ENCODE measurements at places on chromosomes 5 and 9. TPM values are rescaled to one million over a fixed set of nuclear protein-coding genes. Genes with fewer than 3 reads are reported as not detected.

The ELOVL7 gene
- total RNA-seq: 0.71 TPM

The ANKH gene
- 83.7 TPM for total RNA-seq

The GCNT4 gene
- total RNA-seq: 1.6 TPM

The PRR7 gene
- total RNA-seq: 5.8 TPM

The IL9 gene
- not detected for total RNA-seq

The PRLR gene
- total RNA-seq: not detected

DNA sequence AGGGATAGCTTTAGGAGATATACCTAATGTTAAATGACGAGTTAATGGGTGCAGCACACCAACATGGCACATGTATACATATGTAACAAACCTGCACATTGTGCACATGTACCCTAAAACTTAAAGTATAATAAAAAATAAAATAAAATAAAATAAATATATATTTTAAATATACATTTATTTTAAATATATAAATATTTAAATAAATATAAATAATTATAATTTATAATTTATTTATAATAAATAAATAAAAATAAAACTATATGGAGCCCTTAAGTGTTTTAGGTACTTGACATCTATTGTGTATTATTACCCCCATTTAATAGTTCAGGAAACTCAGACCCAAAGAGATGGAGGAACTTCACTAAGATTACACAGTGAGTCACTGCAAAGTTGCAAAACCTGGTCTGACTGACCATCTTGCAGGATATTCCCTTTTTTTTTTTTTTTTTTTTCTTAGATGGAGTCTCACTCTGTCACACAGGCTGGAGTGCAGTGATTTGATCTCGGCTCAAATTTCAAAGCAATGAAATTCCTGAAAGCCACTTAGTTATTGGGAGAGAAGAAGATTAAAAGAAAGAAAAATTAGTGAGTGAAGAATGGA lies 5.8 kb upstream of the C5orf52 start:
- H3K27ac ChIP-seq: no peak overlapping the region
- H3K36me3 ChIP-seq: peaks cover 5% of the 10 kb centered on the region
- peaks cover 14% of the 10 kb centered on the region for H3K27me3 ChIP-seq
- H3K4me1 ChIP-seq: peaks cover 8% of the 10 kb centered on the region
- no peak overlapping the region for H3K4me3 ChIP-seq

DNA sequence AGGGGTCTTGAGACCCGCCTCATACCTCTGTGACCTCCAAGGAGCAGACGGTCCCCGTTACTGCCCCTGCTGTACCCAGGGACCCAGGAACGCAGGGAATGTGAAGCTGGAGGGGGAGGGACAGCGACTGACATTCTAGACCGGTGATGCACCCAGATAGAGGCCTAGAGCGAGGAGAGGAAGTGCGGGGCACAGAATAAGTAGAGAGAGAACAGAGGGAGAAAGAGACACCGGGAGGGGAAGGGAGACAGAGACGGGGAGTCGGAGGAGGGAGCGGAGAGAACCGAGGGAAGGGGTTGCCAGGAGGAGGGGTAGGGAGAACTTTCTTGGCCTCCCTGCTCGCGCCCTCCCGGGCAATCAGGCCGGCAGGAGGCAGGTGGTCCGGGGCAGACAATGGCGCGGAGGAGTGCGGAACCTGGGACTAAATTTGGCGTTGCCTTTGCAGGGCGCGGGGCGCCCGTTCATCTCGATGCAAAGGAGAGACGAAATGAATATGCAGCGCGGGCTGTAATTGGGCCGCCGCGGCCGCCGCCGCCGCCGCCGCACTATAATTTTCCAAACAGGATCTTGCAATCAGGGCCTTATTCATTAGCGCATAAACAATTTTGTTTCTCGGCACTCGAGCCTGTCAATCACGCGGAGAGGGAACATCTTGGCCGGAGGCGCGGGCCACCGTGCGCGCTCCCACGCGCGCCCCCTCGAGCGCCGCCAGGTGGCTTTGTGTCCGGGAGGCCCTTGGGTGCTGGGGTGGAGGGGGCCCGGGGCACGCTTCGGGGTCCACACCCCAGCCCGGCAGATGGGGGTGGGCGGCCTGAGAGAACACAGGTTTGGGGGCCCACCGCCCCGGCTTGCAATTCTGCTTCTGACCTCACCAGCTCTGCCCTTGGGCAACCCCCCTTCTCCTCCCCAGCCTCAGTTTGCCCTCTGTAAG lies 33.0 kb downstream of the NDUFA8 start:
- H3K4me3 ChIP-seq: peak overlapping the region; percentile 8
- DNase-seq: no peak
- H3K27ac ChIP-seq: no peak overlapping the region
- peaks cover 10% of the 10 kb centered on the region for H3K4me1 ChIP-seq
- peaks cover 25% of the 10 kb centered on the region for H3K27me3 ChIP-seq

- peaks cover 66% of the 10 kb centered on the region for H3K36me3 ChIP-seq
- no peak for DNase-seq
- peak overlapping the region; percentile 33 for H3K27ac ChIP-seq
- no peak overlapping the region for H3K4me3 ChIP-seq
- no peaks in the 10 kb centered on the region for H3K27me3 ChIP-seq
Measured at GRCh38 chr5:150022158-150022531, 21.6 kb downstream of the HMGXB3 start.

DNA sequence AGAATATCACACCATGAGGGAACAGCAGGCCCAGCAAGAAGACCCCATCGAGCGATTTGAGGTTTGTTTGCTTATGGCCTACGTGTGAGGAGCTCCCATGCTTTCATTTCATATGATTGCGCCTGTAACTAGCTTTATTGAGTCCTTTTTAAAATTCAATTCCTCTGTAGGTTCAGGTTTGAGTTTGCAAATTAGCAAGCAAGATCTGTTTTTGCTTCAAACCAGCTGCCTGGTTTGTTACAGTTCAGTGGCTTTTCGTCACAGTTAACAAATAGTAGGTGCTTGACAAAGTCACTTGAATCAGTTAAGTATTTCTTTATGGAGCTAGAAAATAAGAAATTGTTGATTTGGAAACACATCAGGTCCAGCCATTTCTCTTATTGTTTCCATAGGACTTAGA lies 56.3 kb downstream of the GPR21 start:
- H3K36me3 ChIP-seq: peaks cover 22% of the 10 kb centered on the region
- H3K4me3 ChIP-seq: no peak overlapping the region
- no peaks in the 10 kb centered on the region for H3K27me3 ChIP-seq
- no peak for DNase-seq
- H3K4me1 ChIP-seq: peaks cover 4% of the 10 kb centered on the region

DNA sequence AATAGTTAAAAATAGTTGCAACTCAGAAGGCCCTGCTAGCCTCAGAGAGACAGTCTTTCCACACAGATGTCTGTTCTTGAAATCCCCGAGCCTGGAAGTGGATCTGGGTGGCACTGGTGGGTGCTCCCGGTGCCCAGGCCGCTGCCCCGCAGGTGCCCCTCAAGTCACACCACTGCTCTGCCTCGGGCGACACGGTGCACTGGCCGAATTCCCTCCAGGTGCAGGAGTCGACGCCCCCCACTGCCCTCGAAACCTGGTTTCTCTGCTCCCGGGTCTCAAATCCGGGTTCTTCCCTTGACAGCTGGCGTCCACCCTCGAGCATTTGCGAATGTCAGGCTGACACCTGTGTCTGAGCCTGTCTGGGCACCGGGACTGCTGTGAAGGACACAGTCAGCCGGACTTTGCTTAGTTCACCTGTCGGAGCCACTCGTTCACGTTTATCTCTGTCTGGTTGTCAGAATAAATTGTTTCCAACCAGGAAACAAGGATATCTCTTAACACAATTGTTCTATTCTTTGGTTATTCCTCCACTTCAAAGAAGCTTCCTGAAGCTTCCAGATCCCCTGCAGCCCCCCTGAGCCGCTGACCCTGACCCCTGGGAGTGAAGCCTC lies 27.1 kb downstream of the SLC9A3 start:
- H3K36me3 ChIP-seq: no peaks in the 10 kb centered on the region
- H3K27ac ChIP-seq: no peak overlapping the region
- H3K27me3 ChIP-seq: no peaks in the 10 kb centered on the region
- H3K4me3 ChIP-seq: no peak overlapping the region
- no peak for DNase-seq
- no peaks in the 10 kb centered on the region for H3K4me1 ChIP-seq

DNA sequence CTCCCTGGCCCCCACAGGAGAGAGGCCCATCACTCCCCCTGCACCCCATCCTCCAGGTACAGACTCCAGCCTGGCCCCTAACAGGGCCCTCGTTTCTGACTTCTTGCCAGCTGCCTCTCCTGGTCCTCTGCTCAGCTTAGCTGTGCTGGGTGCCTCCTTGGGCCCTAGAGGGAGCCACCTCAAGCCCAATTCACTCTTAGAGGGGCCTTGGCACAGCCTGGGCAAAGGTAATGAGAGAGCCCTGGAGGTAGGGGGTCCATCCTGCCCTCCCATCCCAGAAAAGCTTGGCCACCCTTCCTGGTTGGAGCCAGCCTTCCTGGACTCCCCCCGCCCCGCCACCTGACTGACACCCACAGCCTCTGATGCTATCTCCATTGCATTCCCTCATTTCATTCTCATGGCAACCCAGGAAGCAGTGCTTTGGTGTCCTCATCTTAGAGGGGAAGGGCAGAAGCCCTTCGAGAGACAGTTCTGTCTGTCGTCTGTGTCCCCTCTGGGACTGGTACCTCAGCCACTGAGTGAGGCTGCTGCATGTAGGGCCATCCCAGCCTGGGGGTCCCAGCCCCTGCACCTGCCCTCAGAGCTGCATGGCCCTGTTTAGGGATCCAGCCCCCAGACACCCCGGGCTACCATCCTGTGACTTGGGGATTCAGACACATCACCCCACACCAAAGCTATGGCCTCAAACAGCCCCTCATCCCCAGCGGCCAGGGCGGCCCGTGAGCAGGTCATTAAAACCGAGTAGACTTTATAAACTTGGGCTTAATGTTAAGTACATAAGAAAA lies 95.5 kb downstream of the BARX1 start:
- no peak for DNase-seq
- no peak overlapping the region for H3K4me3 ChIP-seq
- H3K27me3 ChIP-seq: peaks cover 43% of the 10 kb centered on the region
- H3K27ac ChIP-seq: no peak overlapping the region

- H3K4me1 ChIP-seq: no peaks in the 10 kb centered on the region
- DNase-seq: no peak
- H3K27me3 ChIP-seq: peaks cover 2% of the 10 kb centered on the region
- H3K4me3 ChIP-seq: no peak overlapping the region
- H3K36me3 ChIP-seq: no peaks in the 10 kb centered on the region
Measured at GRCh38 chr9:8457055-8457454, 657.5 kb upstream of the DMAC1 start.

DNA sequence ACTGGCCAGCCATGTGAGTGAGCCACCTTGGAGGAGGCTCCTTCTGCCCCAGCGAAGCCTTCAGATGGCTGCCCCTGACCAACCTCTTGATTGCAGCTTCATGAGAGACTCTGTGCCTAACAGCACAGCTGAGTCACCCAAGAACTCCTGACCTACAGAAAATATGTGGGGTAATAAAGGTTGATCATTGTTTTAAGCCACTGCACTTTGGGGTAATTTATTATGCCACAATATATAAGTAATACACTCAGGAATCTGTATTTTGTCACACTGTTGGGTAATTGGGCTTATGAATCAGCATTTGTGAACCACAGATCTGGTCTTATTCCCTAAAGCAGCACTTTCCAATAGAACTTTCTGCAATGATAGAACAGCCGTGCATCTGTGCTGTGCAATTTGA lies 24.4 kb upstream of the VDAC1 start:
- no peak for DNase-seq
- H3K4me3 ChIP-seq: no peak overlapping the region
- H3K36me3 ChIP-seq: no peaks in the 10 kb centered on the region
- H3K27me3 ChIP-seq: peaks cover 17% of the 10 kb centered on the region
- no peaks in the 10 kb centered on the region for H3K4me1 ChIP-seq

- H3K27me3 ChIP-seq: peaks cover 16% of the 10 kb centered on the region
- no peaks in the 10 kb centered on the region for H3K36me3 ChIP-seq
- H3K4me3 ChIP-seq: no peak overlapping the region
- H3K4me1 ChIP-seq: no peaks in the 10 kb centered on the region
Measured at GRCh38 chr9:78383130-78383529, 86.2 kb downstream of the PSAT1 start.

Measured in activated CD4-positive, alpha-beta memory T cell treated with anti-CD3 and anti-CD28 coated beads, Interleukin-2, amount 10 ng/mL, durations not matched to agents 7 days and 5 days (primary cell).